ENCODE measurements at places on chromosomes 3 and 15. TPM values are rescaled to one million over a fixed set of nuclear protein-coding genes. Genes with fewer than 3 reads are reported as not detected.

The SNTN gene
- not detected for total RNA-seq

The GOLGA6D gene
- not detected for total RNA-seq

The PCSK6 gene
- 7.3 TPM for total RNA-seq

The UACA gene
- 39.7 TPM for total RNA-seq

The CACNA2D3 gene
- 0.14 TPM for total RNA-seq

The CAPN7 gene
- total RNA-seq = 19.2 TPM

The CHRM5 gene
- not detected for total RNA-seq

The C3orf85 gene
- not detected for total RNA-seq

The C3orf22 gene
- not detected for total RNA-seq

The SLC4A7 gene
- 74.0 TPM for total RNA-seq

The CLDN11 gene
- 33.7 TPM for total RNA-seq

The NPAP1 gene
- total RNA-seq = 0.07 TPM

The SCN5A gene
- total RNA-seq = 1.3 TPM

The PLSCR5 gene
- total RNA-seq = not detected

The TM6SF1 gene
- total RNA-seq = 2.0 TPM

The MINAR1 gene
- 0.43 TPM for total RNA-seq

The MELTF gene
- 12.7 TPM for total RNA-seq

The ARPP21 gene
- total RNA-seq = not detected

The SEMA5B gene
- total RNA-seq = not detected

The SYNPR gene
- not detected for total RNA-seq

The AMIGO3 gene
- 0.07 TPM for total RNA-seq

The PLAAT1 gene
- 2.1 TPM for total RNA-seq

The C3orf52 gene
- total RNA-seq = 55.1 TPM

The THRB gene
- total RNA-seq = 2.1 TPM

The DCLK3 gene
- 0.07 TPM for total RNA-seq

The ZCWPW2 gene
- 0.58 TPM for total RNA-seq

The LRRIQ4 gene
- total RNA-seq = not detected

The TF gene
- not detected for total RNA-seq

The IL17RD gene
- total RNA-seq = 13.2 TPM

The BFSP2 gene
- not detected for total RNA-seq

The CAPN3 gene
- 0.43 TPM for total RNA-seq

The KBTBD13 gene
- not detected for total RNA-seq

The PDZRN3 gene
- total RNA-seq = 0.22 TPM

The LYZL4 gene
- not detected for total RNA-seq

The MORC1 gene
- not detected for total RNA-seq

The EPHA3 gene
- total RNA-seq = not detected

The KLHL6 gene
- not detected for total RNA-seq

The CLSTN2 gene
- total RNA-seq = 3.0 TPM

The CCR3 gene
- total RNA-seq = not detected

The CASR gene
- total RNA-seq = not detected

The SIDT1 gene
- total RNA-seq = 0.36 TPM
